Left ventricle myocardium superior (tissue), 1 donor: ENCODE measurements at places on chromosomes 7 and 10. TPM values are rescaled to one million over a fixed set of nuclear protein-coding genes. Genes with fewer than 3 reads are reported as not detected.
A peak's percentile ranks its signal among the peaks of the same experiment; 100 is the strongest.

DNA sequence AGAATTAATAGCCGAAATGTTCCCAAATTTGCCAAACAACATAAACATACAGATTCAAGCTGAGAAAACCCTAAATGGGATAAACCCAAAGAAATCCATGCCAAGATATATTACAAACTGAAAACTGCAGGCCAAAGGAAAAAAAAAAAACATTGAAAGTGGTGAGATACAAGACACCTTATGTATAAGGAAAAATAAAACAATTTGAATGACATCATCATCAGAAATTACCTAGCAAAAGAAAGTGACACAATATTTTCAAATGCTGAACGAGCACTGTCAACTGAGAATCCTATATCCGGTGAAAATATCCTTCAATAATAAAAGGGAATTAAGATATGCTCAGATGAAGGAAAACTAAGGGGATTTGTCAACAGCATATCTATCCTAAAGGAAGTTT is 66.5 kb downstream of the PHYHIPL start:
- DNase-seq: no peak

DNA sequence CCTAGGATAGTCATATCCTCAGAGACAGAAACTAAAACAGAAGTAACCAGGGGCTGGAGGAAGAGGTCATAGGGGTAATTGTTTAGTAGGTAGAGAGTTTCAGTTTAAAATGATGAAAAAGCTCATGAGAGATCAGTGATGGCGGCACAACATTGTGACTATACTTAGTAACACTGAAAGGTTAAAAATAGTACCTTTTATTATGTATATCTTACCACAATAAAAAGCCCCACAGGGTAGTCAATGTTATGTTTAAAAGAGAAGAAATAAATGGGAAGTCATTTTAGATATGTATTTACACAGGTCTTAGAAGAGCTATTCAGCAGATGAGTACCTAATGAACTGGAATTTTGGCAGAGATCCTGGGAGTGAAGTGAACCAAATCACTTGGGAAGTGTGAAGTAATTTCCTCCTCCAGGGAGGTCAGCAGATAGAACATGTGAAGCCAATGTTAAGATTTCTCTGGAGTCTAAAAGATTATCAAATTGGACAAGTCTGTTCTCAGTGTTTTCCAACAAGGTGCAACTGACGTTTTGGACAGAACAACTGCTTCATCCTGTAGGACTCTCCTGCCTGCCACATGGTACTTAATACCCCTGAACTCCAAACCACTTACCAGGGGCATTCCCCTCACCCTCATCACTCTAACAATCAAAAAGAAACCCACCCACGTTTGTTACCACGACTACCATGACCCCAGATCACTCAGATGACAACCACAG is 6.4 kb downstream of the CDCA7L start:
- DNase-seq: no peak

GRCh38 chr10:124349231-124349995 is 69.3 kb downstream of the OAT start:
- DNase-seq: no peak

DNA sequence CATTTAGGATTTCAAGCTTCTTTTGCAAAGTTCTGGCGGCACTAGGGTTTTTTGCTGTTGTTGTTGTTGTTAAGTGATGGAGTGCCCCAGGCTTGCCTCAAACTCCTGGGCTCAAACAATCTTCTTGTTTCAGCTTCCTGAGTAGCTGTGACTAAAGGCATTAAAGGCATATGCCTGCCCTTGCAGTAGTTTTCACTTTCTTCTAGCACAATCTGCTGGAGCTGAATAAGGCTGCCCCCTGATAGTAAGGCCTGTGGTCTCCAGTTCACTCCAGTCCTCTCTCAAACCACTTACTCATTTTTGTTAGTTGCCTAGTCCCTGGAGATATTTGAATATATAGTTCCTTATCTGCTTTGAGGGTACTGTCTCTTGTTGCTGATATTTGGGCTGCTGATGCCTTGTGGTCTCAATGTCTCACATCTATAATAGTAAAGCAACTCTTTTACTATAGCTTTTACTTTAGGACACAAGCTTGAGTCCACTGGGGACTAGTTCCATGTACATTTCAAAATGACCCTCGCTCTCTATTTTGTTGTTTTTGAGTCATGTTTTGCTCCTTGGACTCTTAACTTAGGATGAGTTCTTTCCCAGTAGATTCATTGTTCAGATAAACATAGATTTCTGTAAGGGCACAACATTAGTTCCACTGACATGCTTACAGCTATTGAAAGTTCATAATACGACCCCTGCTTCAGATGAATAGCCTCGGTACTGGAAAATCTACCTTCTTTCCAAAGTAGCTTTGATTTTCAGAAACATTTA is 25.5 kb downstream of the PHF14 start:
- DNase-seq: no peak

DNA sequence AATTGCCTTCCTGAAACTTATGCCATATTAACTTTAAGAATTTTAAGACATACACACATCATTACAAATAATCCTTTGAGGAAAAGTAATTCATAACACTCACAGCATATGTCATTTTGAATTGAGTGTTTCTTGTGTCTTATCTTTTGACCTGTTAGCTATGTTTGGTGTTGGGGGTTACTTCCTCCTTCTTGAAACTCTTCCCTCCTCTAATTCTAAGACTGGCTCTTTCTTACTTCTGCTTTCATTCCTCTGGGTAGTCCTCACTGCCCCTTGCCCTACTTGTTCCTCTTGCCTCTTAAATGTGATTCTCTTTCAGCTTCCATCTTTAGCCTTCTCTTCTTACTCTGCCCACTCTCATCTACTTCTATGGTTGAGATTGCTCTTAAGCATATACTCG is 28.3 kb upstream of the PIP4K2A start:
- no peak for DNase-seq

DNA sequence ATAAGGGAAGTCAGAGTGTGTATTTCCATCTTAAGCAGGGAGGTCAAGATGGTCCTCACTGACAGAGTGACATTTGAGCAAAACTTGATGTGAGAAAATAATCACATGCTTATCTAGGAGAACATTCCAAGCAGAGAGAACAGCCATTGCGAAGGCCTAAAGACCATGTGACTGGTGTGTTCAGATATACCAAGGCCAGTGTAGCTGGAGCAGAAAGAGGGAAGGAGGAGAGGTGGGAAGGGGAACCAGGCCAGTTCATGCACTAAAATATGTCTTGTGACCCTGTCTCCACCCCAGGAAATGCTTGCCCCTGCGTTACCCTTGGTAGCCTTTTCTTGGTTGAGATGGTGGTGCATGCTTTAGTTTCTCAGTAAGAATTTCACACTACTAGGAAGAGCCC is 77.4 kb downstream of the CACNB2 start:
- no peak for DNase-seq

- DNase-seq: no peak
Observed at GRCh38 chr7:84674236-84674913, 479.8 kb upstream of the SEMA3A start.

- DNase-seq: no peak
Observed at GRCh38 chr10:127887541-127888415, 5.0 kb downstream of the CLRN3 start.

- DNase-seq: no peak
Observed at GRCh38 chr10:131816157-131816775, 84.5 kb upstream of the PPP2R2D start.

- no peak for DNase-seq
Observed at GRCh38 chr7:35565927-35566326, 129.0 kb downstream of the HERPUD2 start.

- DNase-seq: no peak
Observed at GRCh38 chr10:44008270-44008916, 359.7 kb upstream of the ZNF32 start.

DNA sequence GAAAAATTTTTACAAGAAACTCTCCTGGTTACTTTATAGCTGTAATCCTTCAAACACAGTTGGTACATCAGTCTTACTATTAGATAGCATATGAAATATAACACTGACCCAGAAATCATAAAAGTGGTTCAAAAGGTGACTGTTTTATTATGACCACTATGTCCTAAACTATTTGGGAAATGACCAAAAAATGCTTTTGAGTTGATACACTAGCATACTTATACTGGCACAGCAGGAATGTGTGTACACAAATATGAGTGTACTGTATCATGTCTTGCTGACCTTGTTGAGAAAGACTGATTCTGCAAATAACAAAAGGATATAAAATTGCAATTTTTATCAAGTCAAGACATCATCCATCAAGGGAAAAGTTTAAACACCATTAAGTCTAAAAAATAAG is 24.3 kb downstream of the CSTF2T start:
- DNase-seq: no peak

DNA sequence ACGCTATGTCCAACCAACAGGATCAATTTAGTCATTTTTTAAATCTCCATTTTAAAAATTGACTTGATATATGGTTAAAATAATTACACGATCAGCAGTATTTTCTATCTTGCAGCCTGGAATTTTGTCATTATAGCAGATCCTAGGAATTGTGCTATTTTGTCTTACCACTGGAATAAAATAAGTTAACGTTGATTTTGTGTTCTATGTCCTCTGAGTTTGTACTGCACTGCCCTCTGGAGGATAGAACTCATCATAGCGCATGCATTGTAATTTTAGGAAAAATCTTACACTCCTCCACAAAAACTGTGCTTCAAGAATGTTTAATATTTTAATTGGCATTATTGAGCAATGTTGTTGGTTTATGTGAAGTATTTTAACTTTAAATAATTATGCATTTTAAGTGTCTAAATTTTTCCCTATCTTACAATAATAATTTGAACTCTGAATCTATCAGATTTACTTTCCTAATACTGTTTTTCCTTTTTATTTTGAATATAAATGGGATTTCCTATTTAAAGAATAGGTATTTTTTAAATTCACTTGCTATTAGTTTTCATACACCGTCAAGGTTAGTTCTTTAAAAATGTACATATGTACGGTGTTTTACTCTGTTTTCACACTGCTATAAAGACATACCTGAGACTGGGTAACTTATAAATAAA is 220.1 kb downstream of the PPP1R3A start:
- no peak for DNase-seq

DNA sequence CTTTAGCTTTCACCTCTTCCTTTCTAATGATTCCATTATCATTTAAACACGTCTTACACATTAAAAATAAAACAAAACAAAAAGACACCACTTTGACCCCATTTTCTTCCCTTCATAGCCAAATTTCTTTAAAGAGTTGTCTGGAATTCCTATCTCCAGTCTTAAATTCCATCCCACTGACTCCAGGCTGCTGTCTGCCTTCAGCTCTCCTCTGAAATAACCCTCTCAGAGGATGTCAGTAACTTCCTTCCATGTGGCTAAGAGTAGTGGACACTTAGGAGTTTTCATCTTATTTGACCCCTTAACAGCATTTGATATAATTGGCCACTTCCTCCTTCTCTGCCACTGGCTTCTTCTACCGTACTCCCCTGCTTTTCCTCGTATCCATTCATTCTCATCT is 69.6 kb upstream of the MKX start:
- no peak for DNase-seq

GRCh38 chr10:30433730-30434272 is at the start of gene MAP3K8:
TSS of gene MAP3K8 (plus strand) at chr10:30434184. CDS start at chr10:30438939, 4,755 bp downstream.
- peak; percentile 96 for DNase-seq

- no peak for DNase-seq
Observed at GRCh38 chr10:88082806-88083596, 219.6 kb downstream of the PTEN start.

DNA sequence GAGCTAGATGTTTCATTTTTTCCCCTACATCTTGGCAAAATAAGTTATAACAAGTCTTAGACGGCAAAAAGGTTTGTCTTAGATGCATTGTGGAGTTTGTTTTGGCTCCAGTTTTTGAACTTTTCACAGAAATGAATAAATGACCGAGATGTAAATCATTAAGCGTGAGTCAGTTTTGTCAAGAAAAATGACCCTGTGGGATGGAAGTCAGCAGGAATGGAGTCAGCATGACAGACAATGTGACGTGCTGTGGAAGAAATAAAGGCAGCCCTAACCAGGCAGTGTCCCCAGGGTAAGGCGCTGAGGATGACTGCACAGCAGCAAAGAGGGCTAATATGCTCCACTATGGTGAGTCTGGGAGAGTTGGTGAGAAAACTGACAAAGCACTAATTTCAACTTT is 163.2 kb downstream of the NOC3L start:
- no peak for DNase-seq

DNA sequence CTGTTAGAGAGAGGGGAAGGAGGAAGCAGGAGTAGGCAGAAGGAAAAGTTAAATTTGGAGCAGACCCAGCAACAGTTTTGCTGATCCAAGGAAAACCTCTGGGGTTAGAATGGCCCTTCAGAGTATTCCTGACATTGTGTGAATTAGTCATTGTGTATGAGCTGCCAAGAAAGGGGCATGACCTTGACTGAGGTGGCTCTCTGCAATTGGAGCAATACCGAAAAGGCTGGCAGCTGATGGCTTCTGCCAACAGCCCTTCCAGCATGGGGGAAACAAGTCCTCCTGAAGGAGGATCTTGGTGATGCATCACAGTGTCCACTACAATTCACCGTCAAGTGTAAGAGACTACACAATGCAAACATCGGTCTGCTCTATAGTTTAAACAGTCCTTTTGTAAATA is 20.6 kb upstream of the WASL start:
- DNase-seq: no peak

- DNase-seq: no peak
Observed at GRCh38 chr7:133290676-133291333, 37.9 kb downstream of the EXOC4 start.

GRCh38 chr10:11085545-11085944 is 67.9 kb downstream of the CELF2 start:
- DNase-seq: no peak

DNA sequence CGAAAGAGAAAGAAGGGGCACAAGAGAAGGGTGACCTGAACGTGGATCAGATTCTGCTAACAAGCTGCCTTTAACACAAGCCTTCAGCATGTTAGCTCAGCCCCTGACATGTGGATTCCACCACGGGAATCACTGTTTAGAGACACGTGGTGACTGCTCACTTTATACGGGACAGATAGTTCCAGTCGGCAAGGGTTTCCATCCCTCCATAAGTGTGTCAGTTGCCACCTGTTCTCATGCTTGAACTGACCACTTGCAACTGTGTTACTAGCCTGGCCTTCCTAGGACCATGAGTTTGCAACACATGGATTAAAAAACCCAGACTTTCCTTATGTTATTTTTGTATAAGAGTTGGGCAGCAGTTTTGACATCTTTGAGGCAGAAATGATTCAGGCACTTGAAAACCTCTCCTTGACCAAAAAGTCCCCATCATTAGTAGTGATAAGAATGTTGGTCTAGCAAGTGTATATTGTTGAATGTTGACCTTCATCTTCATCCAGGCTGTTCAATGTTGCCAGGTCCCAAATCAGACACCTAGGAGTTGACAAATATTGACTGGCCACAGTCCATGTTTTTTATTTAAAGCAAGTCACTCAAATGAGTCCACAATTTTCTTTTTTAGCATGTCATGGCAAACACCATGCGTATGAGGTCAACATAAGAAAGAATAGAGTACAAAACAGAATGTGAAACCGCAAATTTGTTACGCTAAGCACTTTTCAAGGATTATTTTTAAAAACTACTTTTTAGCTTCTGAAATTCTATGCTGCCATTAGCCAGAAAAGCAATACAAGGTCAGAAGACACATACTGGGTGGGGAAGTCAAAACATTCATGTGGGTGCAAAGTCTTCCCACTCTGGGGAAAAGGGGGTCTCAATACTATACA is 101.6 kb downstream of the ABLIM1 start:
- DNase-seq: no peak

Gene GPC2
- total RNA-seq: 0.35 TPM

Gene SLC18A3
- total RNA-seq: not detected

Gene AGR2
- not detected for total RNA-seq

Gene TMEM225B
- total RNA-seq: not detected
